ENCODE measurements at places on chromosomes 13 and 19.

GRCh38 chr19:10701955-10702525 lies 801 bp downstream of the QTRT1 start:
- DNase-seq = no peak

GRCh38 chr19:46710687-46711086 lies 6.2 kb downstream of the PRKD2 start:
- no peak for DNase-seq

DNA sequence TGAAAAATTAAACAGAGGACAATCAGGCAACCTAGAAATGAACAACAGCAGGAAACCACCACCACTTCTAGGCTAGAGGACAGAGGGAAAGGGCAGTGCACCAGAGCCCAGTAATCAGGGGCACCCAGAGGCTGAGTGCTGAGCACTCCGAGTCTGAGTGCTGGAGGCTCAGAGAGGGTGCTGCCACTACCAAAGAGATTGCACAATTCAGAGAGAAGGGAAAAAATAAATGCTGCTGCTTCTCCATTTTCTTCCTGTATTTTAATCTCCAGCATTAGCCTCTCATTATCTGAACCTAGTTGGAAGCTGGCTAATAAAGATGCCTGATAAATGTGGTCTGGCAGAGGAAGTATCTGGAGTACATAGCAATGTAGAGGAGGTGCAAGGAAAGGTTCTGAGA lies 11.8 kb upstream of the ZNF175 start:
- DNase-seq = no peak

DNA sequence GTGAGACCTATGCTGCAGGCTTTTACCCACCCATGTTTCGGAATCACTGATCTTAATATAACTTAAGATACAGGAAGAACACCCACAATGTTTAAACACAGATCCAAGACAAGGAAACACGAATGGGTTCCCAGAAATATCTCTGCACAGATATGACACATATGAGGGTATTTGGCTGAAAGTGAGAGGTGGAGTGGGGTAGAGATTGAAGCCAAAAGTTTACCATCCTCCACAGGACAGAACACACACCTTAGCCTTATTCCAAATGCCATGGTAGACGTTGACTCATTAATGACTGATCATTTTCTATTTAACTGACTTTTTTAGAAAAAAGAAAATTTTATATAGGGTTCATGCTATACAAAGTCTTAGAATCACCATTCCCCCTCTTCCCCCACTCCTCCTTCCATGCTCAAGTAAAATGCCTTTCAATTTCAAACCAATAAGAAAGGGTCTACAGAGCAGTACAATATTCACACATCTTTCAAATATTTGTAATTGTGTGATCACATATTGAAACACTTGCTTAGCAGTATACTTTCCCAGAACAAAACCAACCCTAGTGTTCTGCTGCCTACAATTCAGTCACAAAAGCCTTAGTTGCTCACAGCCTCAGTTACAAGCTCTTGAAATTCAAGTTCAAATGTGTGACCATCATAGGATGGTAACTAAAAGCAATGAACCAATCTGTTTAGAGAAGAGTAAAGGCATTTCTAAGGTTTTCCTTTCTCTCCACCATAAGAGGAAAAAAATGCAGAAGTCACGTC lies 11.8 kb upstream of the DOCK9 start:
- DNase-seq = no peak

DNA sequence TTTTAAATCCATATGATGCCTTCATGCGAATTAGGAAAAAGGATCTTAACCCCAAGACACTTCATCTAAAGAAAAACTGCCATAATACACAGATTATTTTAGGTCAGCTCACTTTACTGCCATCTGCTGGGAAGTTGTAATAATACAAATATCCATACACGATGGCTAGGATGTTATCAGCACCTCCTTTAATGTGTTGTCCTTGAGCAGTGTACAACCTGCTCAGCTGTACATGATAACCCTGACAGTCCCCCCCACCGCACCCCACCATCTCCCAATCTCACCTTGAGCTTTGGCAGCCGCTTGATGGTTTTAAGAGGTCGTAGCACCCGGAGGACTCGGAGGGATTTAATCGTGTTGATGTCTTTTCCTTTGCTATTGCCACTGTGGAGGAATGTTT lies 112.2 kb downstream of the IER2 start:
- DNase-seq = no peak

DNA sequence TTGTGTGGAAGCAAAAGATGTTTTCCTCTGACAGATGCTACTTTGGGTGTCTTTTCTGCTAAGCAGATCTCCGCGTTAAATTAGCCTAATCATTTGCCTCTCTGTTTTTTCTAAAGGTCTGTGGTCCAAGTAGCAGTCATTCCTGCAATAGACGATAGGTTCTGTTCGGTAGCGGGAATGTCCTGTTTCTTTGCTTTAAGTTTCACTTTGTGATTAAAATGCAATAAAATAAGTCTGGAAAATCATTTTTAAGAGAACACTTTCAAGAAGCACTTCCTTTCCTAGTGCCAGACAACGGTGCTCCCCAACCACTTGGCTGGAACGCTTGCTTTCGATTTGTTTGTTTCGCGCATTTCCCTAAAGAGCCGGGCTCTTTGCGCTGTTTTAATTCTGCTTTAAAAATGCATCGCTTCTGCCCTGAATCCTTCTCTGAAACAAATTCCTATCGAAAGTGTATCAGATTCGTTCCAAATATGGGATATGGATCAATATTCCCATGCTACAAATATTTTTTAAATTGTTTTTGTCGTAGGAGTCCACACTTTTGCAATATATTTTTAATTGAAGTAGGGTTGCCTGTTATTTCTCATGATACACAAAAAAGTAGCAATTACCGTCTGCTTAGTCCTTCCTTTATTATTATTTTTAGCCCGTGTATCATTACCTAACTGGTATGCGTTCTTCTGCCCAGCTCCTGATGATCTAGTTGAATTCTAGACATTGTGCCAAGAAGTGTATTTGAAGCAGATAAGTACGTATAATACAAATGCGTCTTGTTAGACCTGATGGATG lies 14.2 kb downstream of the ZIC2 start:
- DNase-seq = no peak

DNA sequence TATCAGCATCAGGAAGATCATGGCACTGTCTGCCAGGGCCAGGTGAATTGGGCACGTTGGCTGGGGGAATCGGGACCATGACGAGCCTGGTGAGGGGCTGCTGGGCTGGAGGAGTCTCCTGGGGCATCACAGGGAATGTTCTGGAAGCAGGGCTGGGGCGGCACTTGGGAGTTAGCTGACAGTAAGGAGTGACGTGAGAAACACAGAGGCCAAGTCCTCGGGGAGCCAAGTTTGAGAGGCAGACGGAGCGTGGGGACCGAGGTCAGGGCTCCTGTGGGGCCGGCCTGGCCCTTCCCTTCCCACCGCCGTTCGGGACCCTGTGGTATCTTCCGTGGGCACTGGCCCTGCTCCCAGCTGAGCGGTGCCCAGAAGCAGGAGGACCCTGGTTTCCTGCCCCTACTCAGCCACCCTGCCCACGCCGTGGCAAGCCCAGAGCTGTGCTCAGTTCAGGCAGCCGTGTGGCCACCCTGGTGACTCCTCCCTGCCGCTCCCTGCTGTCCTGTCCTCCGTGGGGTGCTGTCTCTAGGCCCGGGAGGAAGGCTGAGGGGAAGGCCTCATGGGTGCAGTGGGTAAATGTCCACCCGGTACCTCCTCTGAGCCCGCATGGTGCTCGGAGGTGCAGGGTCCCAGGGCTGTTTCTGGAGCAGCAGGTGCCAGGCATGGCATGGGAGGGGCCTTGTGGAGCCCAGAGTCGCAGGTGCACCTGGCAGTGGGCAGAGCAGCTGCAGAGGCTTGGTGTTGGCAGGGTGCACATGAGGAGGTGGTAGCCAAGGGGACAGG lies 25.2 kb downstream of the CRTC1 start:
- no peak for DNase-seq

DNA sequence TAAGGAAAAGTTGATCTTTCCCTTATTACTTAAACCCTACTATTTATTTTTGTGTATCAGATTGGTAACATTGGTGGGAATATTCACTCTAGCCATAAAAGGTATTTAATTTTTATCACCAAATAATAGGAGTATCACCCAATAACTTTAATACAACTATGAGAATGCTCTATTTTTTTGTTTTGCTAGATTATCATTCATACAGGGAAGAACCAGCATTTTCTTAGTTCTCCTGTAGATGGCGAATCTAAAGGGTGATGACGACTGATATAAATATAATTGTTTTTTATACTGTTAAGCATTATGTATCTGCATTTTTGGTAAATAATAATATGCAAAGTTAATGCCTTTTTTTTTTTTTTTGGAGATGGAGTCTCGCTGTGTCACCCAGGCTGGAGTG lies 7.9 kb upstream of the FRY start:
- DNase-seq = no peak

GRCh38 chr13:21032656-21033055 lies 28.7 kb downstream of the LATS2 start:
- DNase-seq = no peak

DNA sequence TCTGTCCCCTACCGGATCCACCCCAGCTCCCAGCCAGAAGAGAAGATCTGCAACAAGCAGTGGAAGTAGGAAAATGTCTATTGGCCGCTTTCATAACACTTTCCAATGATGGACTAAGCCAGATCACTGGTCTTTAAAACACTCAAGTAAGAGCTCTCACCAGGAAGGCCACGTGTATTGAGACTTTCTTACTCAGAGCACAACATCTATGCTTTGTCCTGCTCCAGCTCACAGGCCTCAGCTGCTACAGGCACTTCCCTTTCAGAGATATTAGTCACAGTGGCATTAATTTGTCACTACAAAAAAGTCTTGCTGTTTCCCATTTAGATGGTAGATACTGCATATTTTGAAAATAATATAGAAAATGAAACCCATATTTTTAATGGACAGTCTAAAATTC lies 164.2 kb downstream of the ABCC4 start:
- no peak for DNase-seq

DNA sequence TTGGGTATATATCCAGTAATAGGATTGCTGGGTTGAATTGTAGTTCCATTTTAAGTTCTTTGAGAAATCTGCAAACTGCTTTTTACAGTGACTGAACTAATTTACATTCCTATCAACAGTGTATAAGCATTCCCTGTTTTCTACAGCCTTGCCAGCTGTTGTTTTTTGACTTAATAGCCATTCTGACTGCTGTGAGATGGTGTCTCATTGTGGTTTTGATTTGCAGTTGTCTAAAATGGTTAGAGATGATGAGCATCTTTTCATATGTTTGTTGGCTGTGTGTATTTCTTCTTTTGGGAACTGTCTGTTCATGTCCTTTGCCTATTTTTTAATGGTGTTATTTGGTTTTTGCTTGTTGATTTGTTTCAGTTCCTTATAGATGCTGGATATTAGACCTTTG lies 4.0 kb upstream of the ZNF222 start:
- no peak for DNase-seq

DNA sequence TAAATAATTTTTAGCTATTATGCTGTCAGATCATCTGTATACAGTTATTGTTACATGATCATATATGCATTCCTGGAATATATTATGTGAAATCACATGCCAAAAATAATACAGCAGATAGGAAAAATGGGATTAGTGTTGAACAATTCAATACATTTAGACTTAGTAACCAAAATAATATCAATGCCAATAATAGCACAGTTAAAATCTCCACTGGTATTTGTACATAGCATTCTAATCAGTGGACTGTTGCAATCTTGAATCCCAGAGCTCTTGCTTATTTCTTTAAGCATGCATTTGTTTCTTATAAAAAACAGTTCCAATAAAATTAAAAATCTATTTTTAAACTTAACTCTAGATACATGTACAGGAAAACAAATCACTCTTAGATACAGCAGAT lies 2772.2 kb downstream of the PCDH9 start:
- DNase-seq = no peak

DNA sequence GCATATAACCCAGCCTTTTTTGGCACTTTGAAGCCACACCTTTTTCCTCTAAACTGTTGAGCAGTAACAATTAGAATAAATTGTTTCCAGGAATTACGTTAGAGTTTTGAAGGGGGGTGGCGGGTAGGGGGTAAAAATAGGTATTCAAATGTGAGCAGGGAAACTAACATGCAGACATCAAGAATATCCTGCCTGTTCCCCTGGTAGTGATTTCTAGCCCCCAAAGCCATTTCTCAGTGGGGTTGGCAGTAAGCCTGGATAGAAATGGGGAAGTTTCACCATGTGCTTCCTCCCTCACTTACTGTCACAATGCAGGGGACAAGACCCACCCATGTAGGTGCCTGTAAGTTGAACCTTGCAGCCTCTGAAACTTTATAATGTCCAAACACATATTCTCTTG lies 3.8 kb downstream of the DOCK9 start:
- no peak for DNase-seq

GRCh38 chr13:64936879-64937278 lies 2293.3 kb downstream of the PCDH9 start:
- DNase-seq = no peak

DNA sequence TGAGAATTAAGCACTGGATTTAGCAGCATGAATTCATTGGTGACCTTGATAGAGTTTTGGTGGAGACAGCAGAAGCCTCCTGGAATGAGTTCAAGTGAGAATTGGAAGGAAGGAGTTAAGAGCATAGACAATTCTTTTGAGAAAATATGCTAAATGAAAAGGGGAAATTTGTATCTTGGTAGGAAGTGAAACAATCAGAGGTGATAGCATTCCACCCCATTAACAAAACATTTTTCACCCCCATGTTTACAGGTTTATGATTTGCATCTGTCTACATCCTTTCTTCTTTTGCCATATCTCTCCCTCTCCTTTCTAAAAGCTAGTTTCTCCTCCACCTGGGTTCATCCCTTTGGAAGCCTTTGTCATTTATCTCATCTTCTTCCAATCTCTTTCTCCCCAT lies 27.5 kb downstream of the LNX2 start:
- no peak for DNase-seq

DNA sequence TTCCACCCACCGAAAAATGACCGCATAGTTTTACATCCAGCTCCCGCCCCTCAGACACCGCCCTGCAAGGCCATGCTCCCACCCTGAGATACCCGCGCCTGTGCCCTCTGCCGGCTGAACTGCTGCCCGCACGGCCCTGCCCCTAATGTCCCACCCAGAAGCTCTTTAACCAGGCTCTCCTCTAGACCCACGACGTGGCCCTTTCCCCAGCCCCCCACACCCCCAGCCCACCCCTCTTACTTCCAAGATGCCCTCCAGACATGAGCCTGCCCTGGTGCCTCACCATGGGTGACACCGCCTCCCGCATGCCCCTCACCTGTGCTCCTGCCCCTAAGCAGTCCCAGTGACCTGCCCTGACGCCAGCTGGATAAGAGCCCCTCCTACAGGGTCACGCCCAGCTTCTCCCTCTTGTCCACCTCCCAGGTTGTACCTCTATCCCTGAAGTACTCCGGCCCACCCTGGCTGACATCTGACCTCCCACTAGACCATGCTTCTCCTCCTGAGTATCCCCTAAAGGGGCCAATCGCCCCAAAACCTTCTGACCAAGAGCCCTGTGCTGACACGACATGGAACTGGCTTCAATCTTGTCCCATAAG lies 51.2 kb downstream of the COLGALT1 start:
- DNase-seq = no peak

All from stimulated activated CD4-positive, alpha-beta T cell treated with anti-CD3 and anti-CD28 coated beads, Interleukin-15, amount 100 ng/mL, for 48 hours (primary cell).